Myometrial cell (primary cell): ENCODE measurements at places on chromosomes 7 and 10. TPM values are rescaled to one million over a fixed set of nuclear protein-coding genes. Genes with fewer than 3 reads are reported as not detected.

Gene OR6V1
- not detected in 2 replicates for total RNA-seq

Gene LDB3
- not detected in 2 replicates for total RNA-seq

Gene ING3
- 7.6 and 8.9 TPM in 2 replicates for total RNA-seq

Gene TMEM184A
- total RNA-seq, result 0.18 TPM in 1 of 2 replicates, not detected in the other

Gene INPP5F
- total RNA-seq, result 15.0 and 16.5 TPM in 2 replicates

Gene CNNM1
- total RNA-seq, result not detected in 2 replicates

Gene FGF8
- total RNA-seq, result not detected in 2 replicates

Gene PDE6C
- total RNA-seq, result not detected in 2 replicates

Gene PITX3
- total RNA-seq, result not detected in 2 replicates

Gene CFAP43
- total RNA-seq, result under 0.01 TPM in 1 of 2 replicates, not detected in the other

Gene CHST15
- total RNA-seq, result 11.5 and 12.7 TPM in 2 replicates

Gene TPST1
- 50.2 and 61.4 TPM in 2 replicates for total RNA-seq

Gene DYDC2
- total RNA-seq, result not detected in 2 replicates
